Dermis blood vessel endothelial cell (primary cell): ENCODE measurements at places on chromosomes 5 and 9. TPM values are rescaled to one million over a fixed set of nuclear protein-coding genes. Genes with fewer than 3 reads are reported as not detected.

DNA sequence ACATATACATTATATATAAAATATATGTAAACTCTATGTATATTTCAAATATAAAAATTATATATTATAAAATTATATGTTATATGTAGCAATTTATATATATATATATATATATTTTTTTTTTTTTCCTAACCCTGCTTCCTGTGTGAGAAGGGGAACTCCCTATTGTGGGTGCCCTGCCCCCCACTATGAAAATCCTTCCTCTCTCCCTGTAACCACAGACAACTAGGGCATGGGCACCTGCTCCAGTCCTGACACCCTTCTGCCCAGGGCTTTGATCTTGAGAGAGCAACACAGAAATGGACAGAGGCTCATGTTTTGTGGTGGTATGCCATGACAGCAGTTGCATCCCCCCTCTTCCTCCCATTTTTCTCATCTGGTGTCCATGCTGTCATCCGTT, 148.7 kb upstream of the IL12B start:
- DNase-seq = no peak

GRCh38 chr5:126280343-126280742, 142.9 kb upstream of the GRAMD2B start:
- DNase-seq = no peak

DNA sequence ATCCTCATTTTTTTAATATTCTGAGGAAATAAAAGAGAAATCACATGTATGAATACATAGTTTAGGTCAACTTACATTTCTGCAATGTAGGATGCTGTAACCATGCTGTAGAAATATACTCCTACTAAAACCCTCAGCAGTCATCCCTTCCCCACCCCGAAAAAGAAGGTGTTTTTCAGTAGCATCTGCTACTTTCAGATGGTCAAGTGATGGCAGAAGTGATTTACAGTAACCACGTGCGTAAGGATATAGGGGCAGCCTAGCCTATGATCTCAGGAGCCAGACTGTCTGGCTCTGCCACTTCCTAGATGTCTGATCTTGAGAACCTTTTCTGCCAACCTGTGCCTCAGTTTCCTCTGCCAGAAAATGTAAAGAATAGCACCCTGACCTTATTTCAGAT, 26.0 kb upstream of the SYK start:
- no peak for DNase-seq

DNA sequence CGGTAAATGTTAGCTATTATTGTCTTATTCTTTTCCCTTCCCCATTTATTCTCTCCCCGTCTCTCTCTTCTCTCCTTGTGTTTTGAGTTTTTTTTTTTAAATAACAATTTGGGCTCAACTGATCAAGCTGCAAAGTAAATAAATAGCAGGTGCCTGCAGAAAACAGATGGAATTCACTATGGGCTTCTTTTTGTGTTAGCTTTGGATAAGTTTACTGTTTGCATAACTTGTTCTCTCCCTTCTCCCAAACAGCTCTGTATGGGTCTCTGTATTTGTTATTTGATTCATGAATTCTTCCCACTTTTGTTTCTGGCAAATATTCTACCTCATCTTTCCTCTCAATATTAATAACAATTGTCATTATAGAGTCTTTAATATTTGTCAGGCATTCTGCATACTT, 111.8 kb upstream of the ASTN2 start:
- no peak for DNase-seq

DNA sequence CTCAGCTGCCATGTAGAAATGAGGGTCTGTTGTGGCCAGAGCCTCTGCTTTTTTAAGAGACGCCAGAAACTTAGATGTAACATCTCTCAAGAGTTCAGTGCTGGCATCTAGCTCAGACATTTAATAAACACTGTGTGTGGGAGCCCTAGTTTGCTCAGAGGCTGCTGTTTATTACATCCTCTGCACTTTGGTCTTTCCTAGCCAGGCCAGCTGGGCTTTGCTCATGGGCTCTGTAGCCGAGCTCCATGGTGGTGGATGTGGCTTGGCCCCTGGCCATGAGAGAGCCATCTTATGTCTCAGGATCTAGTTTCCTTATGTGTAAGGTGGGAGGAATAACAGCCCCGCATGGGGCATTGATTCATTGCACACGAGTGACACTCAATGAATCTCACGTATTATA, 30.0 kb downstream of the ARHGEF37 start:
- no peak for DNase-seq

The ELAVL2 gene
- total RNA-seq = 0.47 and 0.68 TPM in 2 replicates

The SNX24 gene
- total RNA-seq = 8.5 and 10.1 TPM in 2 replicates

The MTRR gene
- 25.9 and 30.7 TPM in 2 replicates for total RNA-seq
